ENCODE measurements at places on chromosomes 1 and 21.

DNA sequence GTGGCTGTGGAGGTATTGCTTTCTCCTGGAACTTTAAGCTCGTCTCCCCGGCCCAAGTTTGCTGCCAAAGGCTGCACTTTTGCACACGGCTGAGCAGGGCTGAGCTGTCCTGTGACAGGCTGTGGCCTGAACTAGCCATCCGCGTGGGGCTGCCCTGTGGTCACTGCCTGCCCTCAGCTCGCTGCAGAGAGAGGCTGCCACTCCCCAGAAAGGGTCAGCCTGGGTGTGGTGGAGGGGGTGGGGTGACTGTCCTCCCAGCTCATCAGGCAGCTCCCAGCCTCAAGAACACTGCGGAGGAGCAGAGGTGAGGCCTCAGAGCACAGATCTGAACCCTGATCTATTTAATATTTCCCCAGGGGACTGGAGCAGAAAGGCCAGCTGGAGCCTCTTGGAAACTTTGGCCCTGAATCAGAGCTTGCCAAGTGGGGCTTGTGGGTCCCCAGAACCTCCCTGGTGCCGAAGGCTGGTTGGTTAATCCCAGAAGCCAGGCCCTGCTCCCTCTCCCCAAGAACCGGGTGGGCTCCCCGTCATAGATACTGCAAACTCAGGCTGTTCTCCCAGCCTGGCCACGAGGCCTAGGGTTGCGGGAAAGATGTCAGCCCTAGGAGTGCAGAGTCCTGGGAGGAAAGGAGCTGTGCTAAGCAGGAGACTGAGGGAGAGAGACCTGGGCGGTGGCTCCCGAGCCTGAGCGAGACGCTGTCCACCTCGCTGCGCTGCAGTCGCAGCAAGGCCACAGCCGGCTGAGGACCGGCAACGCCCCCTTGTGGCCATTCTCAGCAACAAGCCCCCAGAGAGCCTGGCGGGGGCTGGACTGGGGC is 125.1 kb upstream of the IPO9 start:
- peak; percentile 86 for DNase-seq

DNA sequence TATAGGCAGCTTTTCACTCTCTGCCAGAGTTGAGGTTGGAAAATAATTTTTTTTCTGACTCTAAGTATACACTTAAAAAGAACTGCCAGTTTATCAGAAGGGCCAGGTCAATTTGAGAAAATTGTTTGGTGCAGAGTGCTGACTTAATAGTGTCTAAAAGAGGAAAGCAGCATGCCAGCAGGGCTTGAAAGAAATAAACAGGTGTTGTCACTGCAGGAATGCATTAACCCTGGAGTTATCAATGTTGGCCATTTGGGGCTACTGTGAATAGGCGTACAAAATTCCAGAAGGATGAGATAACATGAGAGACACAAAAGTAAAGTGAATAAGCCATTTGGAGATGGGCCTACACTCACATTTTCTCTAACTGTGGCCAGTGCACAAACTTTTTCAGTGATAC is 220.6 kb upstream of the PLD5 start:
- peak; percentile 36 for DNase-seq

GRCh38 chr1:34645919-34646318 is 108.9 kb upstream of the GJB5 start:
- no peak for DNase-seq

DNA sequence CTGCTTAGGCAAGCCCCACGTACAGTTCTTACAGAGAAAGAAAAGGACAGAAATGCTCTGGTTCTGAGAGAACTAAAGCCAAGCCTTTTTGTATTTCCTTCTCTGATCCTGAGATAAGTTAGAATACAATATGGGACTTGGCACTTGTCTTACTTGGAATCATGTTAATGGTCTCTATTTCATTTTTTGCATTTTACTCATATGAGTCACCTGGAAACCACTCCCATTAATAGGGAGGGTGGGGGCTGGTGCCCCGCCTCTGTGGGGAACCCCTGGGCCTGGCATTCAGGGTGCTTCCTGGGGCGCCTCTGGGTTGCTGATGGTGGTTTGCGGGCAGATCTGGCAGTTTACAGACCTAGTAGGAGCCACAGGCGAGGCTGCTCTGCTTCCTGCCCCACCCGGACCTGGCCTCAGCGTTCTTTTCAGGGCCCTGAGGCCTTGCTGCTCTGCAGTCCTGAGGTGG is 26.7 kb downstream of the TSPAN2 start:
- peak; percentile 92 for DNase-seq

DNA sequence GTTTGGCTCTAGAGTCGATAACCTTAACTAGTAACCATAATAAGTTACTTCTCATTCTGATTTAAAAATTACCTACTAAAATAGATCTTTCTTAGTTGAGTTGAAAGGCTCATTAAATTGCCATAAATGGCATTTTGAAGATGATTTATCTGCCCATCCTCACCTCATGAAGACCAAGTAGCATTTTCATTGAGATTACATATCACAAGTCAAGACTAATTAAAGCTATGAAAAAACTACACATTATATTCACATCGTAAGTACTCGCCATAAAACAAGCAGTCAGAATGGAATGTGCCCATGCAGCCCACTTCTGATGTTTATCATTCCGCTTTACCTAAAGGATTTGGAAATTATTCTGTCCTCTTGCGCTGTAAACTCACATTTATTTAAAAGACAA is 212.0 kb downstream of the COL11A1 start:
- no peak for DNase-seq

- DNase-seq = no peak
Measured at GRCh38 chr21:46388206-46388880, 64.4 kb downstream of the PCNT start.

DNA sequence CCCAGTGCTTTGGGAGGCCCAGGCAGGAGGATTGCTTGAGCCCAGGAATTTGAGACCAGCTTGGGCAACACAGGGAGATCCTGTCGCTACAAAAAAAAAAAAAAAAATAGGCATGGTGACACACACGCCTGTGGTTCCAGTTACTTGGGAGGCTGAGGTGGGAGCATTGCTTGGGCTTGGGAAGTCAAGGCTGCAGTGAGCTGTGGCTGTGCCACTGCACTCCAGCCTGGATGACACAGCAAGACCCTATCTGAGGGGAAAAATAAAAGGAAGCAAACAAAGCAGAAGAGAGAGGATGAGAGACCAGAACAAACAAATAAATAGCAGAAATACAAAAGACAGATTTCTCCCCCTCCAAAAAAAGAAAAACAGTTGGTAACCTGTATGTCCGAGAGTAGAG is 34.0 kb downstream of the MTF2 start:
- DNase-seq = no peak

Data from urothelium cell line (cell line).